ENCODE measurements at places on chromosomes 6 and 20.
A peak's percentile ranks its signal among the peaks of the same experiment; 100 is the strongest.

GRCh38 chr6:10999994-11000393 is 44.1 kb downstream of the ELOVL2 start:
- DNase-seq, result no peak

GRCh38 chr6:148244217-148244935 is 98.3 kb upstream of the SASH1 start:
- no peak for DNase-seq

GRCh38 chr20:13878566-13878965 is 93.7 kb downstream of the NDUFAF5 start:
- DNase-seq, result no peak

DNA sequence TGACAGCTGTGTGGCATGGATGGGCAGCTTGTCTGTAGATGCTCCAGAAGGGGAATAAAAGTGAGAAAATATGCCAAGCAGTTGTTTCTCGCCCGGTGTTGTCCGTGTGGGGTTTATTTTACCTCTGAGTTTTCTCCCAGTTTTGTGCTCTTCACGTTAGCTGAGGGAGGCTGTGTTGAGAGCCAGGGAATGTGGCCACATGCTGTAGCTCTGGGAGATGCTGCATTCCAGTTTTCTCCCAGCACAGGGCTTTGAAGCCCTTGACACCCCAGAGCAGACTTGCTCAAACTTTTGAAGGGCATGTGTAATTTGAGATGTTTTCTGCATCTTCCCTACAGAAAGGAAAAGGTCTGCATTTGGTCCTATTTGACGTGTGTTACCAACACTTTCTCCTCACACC is 67.7 kb downstream of the RREB1 start:
- no peak for DNase-seq

GRCh38 chr20:50366270-50367103 is 143.7 kb upstream of the PTPN1 start:
- peak; percentile 94 for DNase-seq

GRCh38 chr6:146594495-146594894 is 4.3 kb upstream of the ADGB start:
- DNase-seq, result no peak

DNA sequence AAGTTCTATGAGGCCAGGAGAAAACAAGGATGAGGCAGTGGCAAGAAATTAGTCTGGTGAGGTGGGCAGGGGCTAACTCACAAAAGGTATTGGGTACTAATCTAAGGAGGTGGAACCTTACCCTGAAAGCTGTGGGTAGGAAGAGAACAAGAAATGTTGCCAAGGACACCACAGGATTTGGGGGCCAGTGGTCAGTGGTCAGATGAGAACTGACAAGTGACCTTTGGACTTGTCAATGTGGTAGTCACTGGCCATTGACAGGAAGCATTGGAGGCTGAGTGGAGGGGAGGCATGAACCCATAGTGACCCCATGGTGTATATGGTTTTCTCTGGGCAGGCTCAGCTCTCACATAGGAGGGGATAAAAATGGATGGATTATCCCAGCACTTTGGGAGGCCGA is 25.3 kb upstream of the SMIM29 start:
- DNase-seq, result no peak

- peak; percentile 34 for DNase-seq
Measured at GRCh38 chr20:32621071-32621890, 36.1 kb upstream of the NOL4L start.

DNA sequence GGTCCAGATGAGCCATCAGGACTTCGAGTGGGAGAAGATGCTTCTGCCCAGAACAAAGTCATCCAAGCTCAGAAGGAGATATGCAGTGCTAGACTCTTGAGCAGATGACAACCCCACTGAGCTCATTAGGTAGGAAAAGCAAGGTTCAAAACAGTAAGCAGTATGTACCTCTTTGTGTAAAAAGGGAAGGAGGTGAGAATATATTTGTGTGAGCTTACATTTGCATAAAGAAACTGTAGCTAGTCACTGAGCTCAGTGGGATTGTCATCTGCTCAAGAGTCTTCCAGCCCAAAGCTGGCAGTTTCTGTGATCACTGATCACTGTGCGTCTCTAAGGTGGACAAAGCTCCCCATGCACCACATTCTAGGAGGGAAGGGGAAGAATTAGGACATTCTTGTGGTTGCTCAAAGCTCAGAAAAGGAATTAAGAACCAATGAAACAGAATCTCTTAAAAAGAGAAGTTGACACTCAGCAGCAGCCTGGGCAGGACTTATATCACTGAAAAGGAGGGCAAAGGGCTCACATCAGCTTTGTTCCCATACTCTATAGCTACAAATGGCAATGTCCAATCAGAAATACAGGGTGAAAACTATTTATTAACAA is 90.0 kb upstream of the MAFB start:
- DNase-seq, result no peak

- DNase-seq, result no peak
Measured at GRCh38 chr20:41616228-41616627, 1.9 kb downstream of the CHD6 start.

DNA sequence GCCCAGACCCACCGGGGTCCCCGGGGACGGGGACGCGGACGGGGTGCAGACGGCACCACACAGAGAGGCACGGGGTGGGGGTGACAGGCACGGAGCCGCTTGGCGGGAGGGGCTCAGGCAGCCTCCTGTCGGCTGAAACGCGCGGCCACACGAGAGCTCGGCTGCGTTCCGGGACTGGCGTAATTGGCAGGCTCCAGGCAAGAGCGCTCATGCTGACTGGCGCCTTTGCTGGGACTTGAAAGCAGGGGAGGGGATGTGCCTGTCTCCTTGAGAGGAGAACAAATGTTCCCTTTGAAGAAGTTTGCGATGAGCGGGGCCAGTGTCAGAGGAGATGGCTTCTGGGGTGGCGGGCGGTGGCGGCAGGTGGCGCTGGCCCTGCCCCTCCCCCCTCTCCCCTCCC is 25.8 kb downstream of the BHLHE23 start:
- no peak for DNase-seq

DNA sequence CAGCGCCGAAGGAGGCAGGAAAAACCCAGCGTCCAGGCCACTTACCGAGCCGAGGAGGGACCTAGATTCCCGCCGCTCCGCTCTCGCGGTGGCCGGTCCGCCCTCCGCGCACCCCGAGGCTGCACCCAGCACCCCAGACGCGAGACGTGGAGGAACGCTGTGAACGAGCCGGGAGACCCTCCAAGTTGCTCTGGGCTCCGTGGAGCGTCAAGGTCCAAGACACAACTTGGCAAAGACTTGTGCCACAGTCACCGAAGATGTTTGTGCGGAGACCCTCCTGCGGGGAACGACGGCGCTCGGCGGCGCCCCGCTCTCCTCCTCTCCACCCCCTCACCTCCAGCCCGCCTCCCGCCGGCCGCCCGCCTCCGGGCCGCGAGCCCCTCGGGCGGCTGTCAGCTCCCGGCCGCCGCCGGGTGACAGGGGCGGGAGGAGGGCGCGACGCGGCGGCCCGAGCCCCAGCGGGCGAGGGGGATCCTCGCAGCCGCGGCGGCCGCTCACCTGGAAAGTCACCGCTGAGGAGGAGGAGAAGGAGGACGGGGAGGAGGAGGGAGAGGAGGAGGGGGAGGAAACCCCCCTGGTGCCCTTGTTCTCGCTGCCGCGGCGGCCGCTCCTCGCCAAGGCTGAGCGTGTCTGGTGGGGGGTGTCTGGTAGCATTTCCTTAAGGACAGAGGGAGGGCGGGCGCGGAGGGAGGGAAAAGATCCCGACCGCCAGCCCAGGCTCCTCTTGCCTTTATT is 637 bp upstream of the HIVEP2 start:
- peak; percentile 55 for DNase-seq
